ENCODE measurements at places on chromosomes 7 and 10.

DNA sequence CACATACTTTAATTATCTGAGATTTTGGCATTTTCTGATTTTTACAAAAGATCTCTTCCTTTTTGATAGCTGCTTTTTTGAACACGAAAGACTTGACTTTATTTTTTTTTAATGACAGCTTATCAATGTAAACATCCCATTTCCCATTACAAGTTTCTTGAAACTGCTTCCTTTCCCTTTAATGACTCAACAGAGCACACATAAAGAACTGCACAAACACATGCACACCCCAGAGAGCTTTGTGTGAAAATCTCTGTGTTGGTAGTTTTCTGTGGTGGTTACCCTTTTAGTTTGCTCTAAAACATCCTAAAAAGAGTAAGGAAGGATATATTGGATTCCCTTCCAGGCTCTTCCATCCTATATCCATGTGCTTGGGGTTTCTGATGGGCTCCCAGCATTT lies 125.1 kb upstream of the ZNF32 start:
- DNase-seq = no peak

- DNase-seq = peak; percentile 19
These were observed 68.5 kb downstream of the LRRC4 start for GRCh38 chr7:127962589-127963361.

DNA sequence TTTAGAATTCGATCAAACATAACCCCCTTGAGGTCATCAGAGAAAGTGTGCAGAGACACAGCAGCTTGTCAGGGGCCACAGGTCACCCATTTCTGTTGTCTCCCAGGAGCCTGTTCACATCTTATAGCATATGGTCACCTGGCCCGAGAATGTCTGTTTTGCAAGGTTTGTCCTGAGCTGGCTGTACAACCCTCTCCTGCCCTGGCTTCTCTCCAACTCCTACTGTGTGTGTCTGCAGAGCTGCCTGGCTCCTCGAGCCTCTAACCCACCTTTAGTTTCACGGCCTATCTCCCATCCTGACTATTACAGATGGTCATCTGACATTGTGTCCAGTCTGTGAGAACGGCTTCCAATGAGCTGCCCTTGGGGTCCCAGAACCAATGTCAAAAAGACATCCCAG lies 683.4 kb downstream of the SDK1 start:
- no peak for DNase-seq

DNA sequence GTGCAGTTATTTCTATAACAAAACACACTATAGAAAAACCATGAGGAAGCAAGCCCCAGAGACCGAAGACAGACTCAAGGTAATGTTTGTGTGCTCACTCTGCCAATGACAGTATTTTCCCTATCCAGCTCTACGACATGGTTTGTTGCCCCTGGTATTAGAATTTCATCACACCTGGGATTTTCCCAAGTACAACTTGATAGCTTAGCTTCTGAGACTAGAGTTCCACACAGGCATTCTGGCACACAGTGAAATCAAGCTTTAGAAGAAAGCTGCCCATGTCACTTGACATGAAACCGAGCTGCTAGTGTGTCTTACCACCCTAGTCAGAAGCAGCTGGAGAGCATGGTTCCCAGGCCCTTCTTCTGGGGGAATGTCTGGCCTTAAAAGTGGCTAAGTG lies 44.1 kb upstream of the AKR1E2 start:
- DNase-seq = no peak

GRCh38 chr7:29798422-29798821 lies 7.9 kb upstream of the WIPF3 start:
- no peak for DNase-seq
